IPS DF 6.9 (cell line): ENCODE measurements at places on chromosomes 5 and 9.
A peak's percentile ranks its signal among the peaks of the same experiment; 100 is the strongest.

DNA sequence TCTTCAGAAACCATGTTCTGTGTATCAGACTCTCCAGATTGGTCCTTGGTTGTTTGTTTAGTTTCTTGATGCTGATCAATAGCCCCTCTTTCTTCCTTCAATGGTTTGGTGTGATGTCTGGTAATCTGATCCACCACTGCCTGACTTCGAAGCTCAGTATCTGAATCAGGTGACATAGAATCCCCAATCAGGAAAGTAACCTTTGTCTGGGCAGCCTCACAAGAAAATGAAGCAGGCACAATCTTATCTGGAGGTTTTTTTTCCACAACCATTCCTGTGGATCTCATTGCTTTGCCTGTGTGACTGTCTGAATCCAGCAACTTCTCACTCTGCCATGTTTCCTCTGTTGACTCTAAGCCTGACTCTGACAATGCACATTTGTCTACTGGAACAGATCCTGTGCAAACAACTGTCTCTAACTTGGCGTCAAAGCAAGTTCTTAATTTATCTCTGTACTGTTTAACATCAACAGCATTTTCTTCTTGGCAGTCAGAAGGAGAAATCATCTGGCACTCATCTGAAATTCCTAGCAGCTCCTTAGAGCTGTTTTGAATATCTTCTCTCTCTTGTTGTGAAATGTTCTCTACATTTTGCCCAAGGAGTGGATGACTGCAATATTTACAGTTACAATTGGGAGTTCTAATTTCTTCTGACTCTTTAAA is 37.1 kb upstream of the RAPGEF6 start:
- DNase-seq, result no peak

DNA sequence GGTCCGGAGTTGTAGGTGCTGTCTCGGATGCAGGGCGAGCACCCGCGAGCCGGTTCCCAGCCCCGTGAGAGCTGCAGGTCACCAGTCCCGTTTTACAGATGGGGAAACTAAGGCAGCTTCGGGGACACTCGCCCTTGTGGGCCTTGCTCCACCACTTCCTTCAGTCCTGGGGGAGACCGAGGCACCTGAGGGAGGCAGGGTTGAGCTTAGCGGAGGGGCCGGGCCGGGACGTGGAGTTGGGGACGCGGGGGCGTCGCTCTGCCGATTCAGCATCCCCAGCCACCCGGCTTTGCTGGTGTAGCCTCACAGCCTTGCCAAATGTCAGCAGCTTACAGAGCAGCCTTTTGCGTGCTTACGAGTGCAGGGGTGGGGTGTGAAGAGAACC is 530 bp downstream of the BBLN start:
- no peak for DNase-seq

DNA sequence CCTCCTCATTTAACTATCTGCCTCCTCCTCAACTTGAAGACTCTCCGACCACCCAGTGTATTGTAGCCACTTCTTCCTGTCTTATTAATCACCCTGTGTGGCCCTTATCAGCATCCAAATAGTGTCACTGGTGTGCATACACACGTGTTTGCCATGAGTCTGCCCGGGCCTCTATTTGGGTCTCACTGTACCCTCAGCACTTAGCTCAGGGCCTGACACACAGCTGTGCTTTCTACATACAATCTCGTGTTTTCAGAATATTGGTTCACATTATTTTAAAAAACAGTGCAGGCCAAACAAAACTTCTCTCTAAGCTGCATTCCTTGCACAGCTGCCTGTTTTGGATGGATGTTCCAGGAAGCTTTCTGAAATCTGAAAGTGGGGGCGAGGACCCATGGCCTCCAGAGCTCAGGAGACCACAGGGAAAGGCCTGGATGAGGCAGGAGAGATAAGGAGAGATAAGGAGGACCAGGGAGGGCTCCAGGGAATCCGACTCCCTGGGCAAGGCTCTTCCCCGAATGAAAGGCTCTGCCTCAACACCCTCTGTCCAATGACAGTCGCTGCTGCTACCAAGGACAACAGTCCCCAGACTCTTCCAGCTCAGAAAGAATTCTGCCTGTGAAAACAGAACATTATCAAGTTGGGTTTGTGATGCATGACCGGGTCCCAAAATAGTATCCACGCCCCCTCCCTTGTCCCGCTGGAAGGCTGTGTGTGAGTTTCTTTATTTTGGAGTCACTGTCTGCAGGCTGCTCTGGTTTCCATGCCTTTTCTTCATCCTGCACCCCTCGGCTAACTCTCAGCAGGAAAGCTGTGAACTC is 255.6 kb downstream of the NSG2 start:
- no peak for DNase-seq

GRCh38 chr9:6552498-6553121 is 92.9 kb downstream of the GLDC start:
- no peak for DNase-seq

GRCh38 chr5:149238540-149238939 is 33.1 kb upstream of the AFAP1L1 start:
- no peak for DNase-seq

DNA sequence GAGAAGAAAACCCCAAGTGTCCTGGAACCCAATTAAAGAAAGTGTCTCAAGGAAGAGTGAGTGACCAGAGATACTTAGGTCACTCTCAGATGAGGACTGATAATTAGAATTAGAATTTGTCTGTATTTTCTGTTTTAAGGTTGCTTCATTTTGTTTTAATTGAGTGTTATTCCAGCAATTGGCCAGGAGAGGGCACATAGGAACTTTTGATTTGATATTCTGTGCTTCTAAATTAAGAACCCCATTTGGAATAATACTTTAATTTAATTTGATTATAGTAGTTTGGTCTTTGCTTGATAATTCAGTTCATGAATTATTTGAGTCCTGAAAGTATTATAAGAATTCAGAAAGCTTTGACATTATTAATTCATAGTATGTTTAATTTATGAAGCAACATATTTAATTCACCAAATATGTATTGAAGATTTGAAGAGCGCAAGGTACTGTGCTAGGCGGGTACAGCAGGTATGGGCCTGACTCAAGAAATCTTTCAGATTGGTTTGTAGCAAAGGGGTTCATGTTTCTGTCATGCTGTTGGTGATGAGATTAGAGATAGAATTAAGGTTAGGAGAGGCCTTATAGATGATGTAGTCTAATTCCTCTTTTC is 4.9 kb downstream of the MRPL22 start:
- no peak for DNase-seq

GRCh38 chr9:122367774-122368460 is 2.9 kb upstream of the PTGS1 start:
- DNase-seq, result no peak

DNA sequence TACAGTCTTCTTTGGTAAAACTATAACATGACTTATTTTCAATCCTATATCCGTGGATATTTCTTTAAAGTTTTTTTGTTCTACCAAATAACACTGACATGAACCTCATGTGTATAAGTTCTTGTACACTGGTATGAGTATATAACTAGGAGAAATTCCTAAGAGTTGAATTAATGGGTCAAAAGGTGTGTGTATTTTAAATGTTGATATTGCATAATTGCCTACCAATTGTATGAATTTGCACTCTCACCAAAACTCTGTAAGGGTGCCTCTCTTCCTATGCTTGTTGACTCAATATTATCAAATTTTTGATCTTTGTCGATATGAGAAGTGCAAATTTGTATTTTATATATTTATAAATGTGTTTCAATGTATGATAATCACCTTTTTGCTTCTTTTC is 22.9 kb upstream of the CCL21 start:
- DNase-seq, result no peak

- DNase-seq, result no peak
Observed at GRCh38 chr9:16039988-16040761, 487.3 kb downstream of the CCDC171 start.

GRCh38 chr9:130990978-130991777 is 17.8 kb upstream of the LAMC3 start:
- DNase-seq, result no peak

DNA sequence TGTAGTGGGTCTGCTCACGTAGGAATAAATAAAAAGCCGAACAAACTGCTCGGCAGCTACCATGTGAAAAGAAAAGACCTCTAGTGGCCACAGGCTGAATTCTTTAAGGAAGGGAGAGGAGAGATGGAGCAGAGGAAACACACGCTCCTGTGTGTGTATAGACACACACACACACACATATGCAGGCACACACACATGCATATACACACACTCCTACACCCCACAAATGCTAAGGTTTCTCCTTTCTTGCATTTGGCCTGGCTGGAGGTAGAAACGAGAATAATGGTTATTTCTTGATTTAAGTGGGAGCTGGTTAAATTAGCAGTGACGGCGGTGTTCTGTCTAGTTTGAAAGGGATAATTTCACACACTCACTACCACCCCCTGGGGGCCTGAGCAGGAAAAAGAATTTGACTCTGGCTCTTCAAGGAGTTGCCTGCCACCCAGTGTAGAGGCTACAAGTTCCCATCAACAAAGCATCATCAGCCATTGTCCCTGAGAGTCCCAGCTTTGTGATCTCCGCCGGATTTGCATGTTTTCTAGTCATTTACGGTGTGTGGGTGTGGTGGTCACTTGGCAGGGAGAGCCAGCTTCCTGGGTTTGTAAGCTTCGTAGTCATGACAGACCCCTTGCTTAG is at the start of gene INSYN2B:
INSYN2B (minus strand) TSS at position 78 of the 636 bp plus-strand sequence. CDS start 96,597 bp downstream, outside the sequence.
- DNase-seq, result peak; percentile 82

- DNase-seq, result no peak
Observed at GRCh38 chr9:135365013-135365768, 114.4 kb upstream of the PPP1R26 start.

- no peak for DNase-seq
Observed at GRCh38 chr9:86175223-86175622, 75.9 kb upstream of the GOLM1 start.

- DNase-seq, result no peak
Observed at GRCh38 chr5:179323026-179323870, 22.0 kb downstream of the ADAMTS2 start.

GRCh38 chr9:119164716-119165115 is 204.5 kb downstream of the BRINP1 start:
- no peak for DNase-seq

DNA sequence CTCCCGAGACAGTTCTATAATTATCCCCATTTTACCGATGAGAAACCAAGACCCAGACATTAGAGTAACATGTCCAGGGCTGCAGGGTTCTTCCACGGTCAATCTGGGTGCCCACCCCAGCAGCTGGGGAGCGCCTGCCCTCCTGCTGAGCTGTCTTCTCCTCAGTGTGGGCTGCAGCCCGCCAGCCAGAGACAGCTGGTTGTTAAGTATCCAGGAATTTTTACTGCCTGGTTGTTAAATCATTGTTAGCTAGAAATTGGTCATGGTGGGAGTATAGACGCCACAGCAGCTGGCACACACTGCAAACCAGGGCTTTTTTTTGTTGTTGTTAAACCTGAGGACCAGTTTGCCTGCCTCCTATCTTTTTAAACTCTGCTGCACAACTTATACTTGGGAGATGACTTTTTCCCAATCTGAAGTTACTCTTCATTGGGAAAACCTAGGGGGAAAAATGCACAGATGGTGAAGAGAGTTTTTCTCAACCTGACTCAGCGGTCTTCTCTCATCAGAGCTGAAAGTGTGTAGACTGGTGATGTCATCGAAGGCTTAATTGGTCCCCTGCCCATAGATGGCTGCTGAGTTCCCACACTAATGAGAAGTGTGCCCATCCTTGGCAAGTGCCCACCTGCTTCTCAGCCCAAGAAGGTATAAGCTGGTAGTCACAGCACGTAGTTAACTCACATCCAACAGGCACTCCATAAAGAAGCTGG is 208.6 kb downstream of the DRD1 start:
- DNase-seq, result no peak

GRCh38 chr5:36606428-36607113 is at the start of gene SLC1A3:
Gene SLC1A3, plus strand, starts transcription at chr5:36606606. Its CDS starts 1,818 bp downstream, at chr5:36608424.
- no peak for DNase-seq

DNA sequence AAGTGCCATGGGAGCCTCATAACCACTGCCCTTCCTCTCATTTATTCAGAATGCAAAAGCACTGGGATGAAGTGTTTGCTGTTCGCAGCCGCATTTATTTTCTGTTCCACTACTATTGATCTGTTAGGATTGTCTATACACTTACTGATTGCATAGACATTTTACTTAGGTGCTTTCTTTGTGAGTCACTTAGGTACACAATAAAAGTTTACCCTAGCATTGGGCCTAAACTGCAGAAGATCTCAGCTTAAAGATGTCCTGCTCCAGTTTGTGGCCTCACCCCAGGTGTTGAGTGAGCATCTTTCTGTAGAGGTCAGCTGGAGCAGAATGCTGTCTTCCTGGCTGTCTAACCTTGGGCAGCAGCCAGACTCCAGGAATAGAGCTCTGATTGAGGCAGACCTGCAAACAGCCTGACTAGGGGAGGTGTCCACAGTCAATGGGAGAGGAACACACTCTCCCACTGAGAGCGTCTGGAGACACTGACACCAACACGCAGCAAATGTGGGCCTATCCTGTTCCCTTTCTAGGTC is 54.0 kb downstream of the GPR21 start:
- no peak for DNase-seq

DNA sequence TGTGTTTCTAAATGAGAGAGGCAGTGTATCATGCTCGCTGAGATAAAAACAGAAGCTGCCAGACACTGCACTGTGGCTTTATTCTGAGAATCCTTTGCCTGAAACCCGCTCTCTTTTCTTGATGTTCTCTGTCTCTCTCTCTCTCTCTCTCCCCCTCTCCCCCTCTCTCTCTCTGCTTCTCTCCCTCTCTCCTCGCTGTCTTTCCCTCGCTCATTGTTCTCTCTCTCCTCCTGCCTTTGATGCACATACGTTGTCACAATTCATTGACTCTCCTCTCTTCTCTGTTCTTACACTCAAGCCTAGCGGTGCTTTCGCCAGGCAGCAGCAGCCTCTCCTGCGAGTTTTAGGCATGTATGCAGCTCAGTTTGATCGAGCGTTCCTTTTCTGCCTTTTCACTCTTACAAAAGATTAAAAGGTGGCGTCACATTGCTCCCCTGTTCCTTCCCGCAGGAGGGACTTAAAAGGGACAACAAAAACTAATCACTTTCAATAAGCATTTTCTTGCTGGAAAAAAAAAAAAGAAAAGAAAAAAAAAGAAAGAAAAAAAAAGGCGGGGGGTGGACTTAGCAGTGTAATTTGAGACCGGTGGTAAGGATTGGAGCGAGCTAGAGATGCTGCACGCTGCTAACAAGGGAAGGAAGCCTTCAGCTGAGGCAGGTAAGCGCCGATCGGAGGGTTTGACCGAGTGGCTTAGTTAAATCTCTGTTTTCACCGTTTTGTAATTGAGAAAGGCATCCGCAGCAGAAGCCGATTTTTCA is 717.9 kb upstream of the WWC1 start:
- DNase-seq, result peak; percentile 66

DNA sequence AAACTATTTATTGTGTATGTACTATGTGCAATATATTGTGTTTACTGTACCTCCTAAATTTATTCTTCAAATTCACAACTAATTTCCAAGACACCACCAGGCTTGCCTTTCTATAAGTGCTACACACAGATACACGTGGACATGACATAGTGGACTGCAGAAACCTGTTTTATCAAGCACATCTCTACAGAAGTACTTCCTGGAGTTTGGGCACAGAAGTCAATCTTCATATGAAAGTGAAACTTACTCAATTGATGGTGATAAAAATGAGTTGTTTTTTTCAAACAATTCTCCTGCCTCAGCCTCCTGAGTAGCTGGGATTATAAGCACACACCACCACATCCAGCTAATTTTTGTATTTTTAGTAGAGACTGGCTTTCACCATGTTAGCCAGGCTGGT is 57.6 kb downstream of the NLN start:
- DNase-seq, result no peak

- DNase-seq, result no peak
Observed at GRCh38 chr5:74412066-74412465, 228.5 kb downstream of the ENC1 start.
